ENCODE measurements at places on chromosomes 13 and 19.

DNA sequence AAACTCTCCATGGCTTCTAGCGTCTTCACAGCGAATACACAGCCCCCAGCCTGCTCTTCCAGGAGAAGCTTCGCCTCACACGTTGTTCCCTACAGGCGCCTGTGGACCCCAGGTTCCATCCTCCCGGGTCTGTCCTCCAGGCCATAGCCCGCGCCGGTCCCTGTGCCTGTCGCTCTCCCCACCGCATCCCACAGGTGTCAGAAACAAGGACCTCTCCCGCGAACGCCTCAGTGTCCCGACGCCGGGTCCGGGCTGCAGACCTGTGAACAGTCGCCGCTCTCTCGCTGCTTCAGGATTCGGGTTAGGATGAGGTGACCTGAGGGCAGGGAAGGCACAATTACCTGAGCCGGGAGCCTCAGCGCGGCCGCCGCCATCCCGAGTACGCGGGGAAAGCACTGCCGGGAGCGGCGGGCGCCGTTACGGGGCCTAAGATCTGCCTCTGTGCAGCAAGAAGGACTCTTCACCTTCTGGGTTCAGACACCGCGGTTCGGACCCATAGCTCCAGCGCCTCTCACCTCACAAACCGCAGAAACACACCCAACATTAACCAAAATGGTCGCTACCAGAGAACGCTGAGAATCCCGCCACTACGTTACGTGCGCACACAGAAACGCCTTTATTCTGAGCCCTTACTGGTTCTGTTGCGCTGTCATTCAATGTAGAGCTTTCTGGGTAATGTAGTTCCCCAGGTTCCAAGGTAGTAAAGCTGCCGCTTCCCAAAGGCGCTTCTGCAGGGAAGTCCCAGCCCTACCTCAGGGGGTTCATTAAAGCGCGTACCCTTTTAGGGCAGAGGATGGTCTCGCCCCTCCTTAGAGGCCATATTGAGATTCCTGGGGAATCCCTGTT is at the start of gene ZNF418:
Gene ZNF418 (minus strand): TSS at position 583 of the 846 bp plus-strand sequence. CDS start 1,580 bp downstream, outside the sequence.
- peak; percentile 75 for DNase-seq

DNA sequence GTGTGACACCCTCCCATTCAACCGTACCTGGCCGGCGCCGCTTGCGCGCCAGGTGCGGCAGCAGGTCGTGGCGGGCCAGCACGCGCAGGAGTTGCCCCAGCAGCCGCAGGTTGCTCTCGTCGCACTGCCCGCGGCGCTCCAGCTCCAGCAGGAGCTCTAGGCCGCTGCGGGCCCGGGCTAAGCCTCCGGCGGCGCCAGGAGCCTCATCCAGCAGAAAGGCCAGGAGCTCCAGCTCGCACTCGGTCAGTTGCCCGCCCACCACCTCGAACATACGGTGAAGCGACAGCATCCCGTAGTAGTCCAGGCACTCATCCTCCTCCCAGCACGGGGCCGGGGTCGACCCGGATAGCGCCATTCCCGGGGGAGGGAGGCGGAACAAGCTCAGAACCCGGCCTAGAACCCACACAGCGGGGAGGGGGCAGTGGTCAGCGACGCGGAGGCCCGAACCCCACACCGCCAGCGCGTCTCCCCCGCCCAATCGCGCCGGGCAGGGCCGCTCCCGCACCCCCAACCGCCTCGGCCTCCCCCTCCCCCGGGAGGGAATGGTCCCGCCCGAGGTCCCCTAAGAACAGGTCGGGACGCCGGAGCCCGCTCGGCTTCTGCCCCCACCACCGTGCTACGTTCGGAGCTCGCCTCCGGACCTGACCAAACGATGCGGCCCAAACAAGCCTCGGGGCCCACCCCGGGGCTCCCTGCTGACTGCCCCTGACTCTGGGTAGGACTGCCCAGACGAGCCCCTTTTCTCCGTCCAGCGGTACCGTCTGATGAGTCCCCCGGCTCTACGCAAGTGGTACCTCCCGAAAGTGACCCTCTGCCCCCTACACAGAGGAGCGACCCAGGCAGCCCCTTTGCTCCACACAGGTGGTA is 591 bp downstream of the DEDD2 start:
- peak; percentile 69 for DNase-seq

DNA sequence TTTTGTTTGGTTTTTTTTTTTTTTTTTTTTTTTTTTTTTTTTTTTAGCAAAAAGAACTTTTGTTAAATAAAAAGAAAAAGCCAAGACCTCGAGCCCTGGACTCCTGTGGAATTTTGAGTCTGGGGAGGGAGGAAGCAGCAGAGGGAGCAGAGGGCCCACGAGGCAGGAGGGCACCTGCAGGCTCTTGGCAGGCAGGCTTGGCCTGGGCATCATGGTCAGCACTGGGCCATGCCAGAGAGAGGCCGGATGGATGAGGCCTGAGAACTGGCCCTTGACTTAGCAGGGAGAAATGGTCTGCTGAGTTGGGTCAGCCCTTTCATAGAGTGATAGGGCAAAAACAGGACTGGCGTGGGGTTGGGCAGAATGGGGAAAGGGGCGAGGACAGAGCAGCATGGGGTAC is 100.4 kb downstream of the GPR12 start:
- no peak for DNase-seq

DNA sequence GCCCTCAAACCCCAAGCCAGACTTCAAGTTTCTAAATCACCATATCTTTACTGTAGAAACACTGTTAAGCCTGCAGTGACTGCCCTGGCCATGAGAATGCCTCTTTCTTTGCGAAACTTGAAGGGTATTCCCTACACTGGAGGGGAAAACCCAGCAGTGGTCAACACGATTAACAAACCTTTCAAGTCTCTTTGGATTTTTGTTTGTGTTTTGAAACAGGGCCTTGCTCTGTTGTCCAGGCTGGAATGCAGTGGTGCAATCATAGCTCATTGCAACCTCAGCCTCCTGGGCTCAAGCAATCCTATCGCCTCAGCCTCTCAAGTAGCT is 17.4 kb upstream of the POMP start:
- no peak for DNase-seq

Measured in left lobe of liver (tissue), 2 donors.